ENCODE measurements at places on chromosomes 4 and X.

GRCh38 chr4:149885896-149886295, 70.3 kb upstream of the IQCM start:
- no peak for DNase-seq

DNA sequence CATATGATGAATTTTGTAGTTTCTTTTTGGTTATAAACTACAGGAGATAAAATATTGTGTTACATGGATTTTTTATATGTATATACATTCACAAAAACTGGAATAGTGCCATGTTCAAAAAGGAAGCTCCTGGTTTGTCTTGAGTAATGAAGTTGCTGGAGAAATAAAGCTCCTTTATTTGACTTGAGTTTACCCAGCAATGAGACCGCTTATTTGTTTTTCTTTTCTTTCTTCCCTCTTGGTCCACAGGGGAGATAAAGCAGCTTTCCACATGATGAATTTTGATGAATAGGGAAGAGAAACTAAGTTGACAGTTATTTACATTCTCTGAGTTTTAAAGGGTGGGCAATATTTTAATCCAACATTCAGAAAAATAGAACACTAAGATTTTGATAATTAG, 176.5 kb downstream of the GPM6A start:
- DNase-seq: no peak

DNA sequence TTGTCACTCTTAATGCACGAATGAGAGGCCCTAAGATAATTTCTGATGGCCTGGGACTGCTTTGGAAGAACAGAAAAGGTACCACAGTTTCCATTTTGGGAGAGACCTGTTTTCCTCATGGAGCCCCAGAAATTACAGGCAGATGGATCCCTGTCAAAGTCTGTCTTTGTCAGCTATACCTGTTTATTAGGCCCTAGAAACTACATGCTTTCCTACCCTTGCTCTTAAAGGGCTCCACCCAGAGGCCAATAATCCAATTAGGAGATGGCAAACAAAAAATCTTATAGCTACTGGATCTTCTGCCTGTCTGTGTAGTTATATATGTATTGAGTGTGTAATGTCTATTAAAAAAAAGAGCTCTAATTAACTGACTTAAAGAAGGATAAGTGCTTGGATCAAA, 141.3 kb downstream of the NR3C2 start:
- DNase-seq: no peak

DNA sequence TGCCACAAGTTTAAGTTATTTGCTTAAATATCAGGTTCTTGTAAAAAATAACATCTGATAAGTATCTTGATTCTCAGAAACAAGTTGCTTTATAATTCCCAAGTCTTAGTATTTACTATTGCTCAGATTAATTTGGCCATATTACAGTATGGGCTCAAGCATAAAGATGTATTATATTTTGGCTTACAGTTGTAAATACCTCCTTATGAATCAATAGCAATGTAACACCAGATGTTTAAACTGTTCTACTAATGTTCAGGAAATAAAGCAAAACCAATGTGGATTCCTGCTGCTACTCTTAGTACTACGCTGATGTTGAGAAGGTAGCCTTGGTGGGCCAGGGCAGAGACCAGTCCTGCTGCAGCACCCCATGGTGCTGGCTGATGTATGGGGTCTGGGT, 102.7 kb downstream of the MGST2 start:
- DNase-seq: no peak

DNA sequence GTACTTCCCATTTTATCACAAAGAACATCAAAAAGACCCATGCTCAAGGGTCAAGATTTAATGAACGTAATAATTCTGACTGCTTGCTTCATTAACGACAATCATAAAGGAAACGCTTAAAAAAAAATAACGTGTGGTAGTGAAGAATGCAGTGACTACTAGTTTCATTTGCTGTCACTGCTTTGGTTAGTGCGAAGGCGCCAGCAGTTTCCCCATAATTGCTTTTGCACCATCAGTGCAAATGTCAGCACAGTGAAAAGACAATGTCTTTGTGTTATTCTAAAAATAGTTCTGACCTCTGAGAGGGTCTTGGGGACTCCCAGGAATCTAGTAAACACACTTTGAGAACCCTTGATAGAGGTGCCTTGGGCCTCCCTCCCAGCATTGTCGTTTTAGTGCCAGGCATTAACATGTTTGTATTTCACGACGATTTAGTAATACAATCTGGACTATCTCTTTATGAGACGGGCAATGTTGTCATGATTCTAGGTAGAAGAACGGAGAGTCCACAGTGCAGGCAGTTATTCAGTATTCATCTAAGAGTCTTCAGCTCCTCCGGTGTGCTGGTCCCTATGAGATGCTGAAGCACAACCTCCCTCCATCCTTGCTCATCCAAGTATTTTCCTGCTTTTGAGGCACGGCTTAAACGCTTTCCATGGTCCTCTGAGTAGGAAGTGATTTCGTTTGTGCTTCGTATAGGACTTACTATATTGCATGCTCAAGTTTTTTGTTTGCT, 71.0 kb downstream of the AFF1 start:
- peak; percentile 21 for DNase-seq

GRCh38 chr4:36394352-36394903, 113.0 kb downstream of the DTHD1 start:
- DNase-seq: peak; percentile 57

GRCh38 chr4:27003642-27004113, 143.0 kb downstream of the STIM2 start:
- no peak for DNase-seq

GRCh38 chr4:82044141-82044993, 329.4 kb downstream of the HNRNPD start:
- DNase-seq: no peak

Data from T-cell (primary cell).